ENCODE measurements at places on chromosomes 3 and 15. TPM values are rescaled to one million over a fixed set of nuclear protein-coding genes. Genes with fewer than 3 reads are reported as not detected.

GHSR gene
- total RNA-seq, result not detected

SPSB4 gene
- 0.36 TPM for total RNA-seq

PYGO1 gene
- 15.1 TPM for total RNA-seq

GABRR3 gene
- not detected for total RNA-seq

TKT gene
- 219 TPM for total RNA-seq

TMIE gene
- 0.76 TPM for total RNA-seq

DNA sequence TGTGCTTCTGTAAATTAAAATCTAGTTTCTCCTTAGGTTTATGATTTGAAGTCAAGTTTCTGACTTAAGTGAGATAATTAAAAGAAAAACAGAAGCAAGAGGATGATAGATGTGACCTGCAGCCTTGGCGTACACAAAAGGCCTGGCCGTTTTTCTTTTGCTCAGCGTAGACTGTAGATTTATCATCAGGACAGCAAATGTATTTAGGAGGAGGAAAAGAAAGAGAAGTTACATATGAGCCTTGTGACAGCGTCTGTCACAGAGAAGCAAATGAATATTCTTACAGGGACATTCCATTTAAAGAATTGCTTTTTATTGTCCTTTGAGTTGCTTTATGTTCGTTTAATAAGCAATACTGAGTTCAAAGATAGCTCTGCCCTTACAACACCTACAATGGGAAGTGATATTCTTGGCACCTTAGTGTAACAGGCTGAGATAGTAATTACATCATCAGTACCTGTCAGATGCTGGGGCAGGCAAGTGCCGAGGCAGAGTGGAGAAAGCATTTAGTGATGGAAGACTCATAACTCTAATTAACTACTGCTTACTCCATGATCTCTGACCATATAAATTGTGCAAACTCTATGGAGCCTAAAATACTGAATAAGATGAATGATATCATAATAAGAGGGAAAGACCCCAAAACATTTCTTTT is 311.5 kb downstream of the MFSD1 start:
- no peak for DNase-seq

DNA sequence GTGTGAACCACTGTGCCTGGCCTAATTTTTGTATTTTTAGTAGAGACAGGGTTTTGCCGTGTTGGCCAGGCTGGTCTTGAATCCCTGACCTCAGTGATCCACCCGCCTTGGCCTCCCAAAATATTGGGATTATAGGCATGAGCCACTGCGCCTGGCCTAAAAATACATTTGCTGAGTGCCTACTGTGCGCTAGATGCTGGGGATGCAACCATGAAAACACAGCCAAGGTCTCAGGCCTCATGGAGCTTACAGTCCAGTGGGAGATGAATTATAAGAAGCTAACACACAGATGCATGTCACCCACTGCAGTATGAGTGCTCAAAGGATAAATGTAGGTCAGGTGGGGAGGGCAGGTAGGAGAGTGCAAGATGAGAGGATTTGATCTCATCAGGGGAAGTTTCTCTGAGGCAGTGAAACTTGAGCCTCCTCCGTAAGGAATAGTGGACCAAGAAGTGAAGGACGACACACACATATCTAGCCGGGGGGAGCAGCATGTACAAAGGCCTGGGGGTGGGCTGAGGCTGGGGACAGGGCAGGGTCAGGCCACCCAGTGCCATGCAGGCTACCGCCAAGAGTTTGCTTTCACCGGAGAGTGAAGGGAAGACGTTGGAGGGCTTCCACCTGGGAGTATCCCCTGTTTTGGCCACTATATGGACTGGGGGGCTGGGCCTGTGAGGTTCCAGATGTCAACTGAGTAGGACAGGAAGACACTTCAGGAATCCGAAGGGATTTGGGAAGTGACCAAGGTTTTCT is 24.3 kb downstream of the IRAK2 start:
- no peak for DNase-seq

DNA sequence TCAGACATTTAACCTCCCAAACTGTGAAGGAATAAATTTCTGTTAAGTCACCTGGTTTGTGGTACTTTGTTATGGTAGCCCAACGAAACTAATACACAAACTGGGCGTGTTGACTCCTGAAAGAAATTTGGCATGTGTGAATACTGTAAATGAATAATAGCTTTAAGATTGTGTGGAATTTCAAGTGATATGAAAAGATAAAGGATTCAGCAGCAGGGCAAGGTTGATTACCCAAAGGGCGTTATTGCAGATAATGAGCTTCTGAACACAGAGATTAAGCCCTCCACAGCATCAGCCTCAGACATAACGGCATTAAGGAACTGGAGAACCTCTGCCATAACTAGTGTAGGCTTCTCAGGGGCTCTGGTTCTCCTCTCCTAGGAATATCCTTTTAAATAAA is 451.5 kb upstream of the NECTIN3 start:
- DNase-seq, result no peak

GRCh38 chr15:85515212-85515611 is 134.8 kb downstream of the AKAP13 start:
- no peak for DNase-seq

- DNase-seq, result peak; percentile 91
Measured at GRCh38 chr15:101014921-101015841, 96.0 kb downstream of the LRRK1 start.

DNA sequence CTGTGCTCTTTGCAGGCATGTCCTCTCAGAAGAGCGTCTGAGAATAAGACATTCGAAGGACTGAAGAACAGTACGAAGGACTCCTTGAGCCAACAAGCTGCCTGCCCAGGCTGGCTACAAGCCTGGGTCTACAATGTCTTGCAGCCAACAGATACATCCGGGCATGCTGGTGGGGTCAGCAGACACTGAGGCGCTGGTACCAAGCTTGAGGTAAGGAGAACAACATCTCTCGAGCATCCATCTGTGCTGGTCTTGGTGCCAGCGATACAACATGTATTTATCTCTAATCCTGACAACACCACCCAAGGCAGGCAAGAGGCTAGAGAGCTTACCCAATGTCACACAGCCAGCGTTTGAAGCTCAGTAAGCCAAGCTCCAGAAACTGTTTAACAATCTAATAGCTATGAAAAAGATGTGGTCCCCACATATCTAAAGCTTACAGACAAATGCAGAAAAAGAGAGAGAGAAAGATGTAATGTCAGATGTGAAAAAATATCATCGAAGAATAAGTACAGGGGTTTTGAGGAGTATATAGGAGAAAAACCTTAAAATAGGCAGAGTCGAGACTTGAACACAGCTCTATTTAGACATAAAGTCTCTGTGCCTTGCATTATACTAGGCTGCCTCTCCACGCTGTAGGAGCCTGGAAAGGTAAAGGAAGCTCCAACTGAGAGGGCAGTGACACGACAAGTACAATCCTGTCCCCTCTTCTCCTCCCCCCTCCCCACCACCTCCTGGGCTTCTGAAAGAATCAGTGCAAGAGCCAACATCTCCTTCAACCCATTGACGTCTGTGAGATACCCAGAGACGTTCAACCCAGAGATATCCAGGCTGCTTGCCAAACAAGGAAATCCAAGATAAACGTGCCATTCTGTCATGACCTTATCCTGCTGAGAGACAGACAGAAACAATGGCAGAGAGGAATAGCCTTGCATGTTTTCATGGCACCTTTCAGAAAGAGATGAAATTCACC is 39.4 kb downstream of the WWTR1 start:
- DNase-seq, result no peak

- no peak for DNase-seq
Measured at GRCh38 chr15:97947465-97948260, 12.8 kb upstream of the ARRDC4 start.

DNA sequence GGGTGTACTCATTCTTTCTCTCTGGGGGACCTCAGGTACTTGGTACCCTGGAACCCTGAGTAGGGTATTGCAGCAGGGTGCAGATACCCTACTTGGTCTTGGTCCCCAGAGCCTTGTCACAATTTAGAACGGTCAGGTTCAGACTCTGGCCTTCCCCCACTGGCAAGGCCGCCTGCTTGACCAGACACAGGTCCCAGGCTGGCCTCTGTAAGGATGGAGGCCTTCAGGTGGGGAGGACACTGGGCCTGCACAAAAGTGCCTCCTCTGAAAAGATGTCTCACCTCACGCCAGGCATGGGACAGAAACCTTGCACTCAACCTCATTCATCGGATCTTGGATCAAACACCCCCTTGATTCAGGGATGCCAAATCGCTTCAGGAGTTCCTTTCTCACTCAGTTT is 158.4 kb downstream of the KLF13 start:
- DNase-seq, result no peak

DNA sequence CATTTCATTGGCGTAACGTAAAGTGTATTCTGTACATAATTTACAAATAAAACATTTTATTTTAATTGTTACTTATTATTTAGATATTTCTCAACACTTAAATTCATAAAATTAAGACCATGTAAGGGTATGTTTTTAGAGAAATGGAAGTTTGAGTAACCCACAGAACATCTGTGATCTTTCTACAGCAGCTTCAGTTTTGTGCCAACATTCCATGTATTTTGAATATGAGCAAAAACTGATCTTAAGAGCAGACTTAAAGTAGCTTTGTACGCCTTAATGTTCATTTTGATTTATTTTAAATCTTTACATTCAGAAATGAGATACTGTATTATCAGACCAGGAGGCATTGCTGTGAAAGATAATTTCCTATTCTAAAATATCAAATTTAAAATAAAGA is 27.2 kb downstream of the SEC62 start:
- no peak for DNase-seq

- DNase-seq, result no peak
Measured at GRCh38 chr3:186417791-186418190, 55.8 kb upstream of the DGKG start.

- DNase-seq, result no peak
Measured at GRCh38 chr3:10170915-10171478, 6.3 kb downstream of the IRAK2 start.

- no peak for DNase-seq
Measured at GRCh38 chr15:82531496-82532382, 8.5 kb downstream of the RPS17 start.

DNA sequence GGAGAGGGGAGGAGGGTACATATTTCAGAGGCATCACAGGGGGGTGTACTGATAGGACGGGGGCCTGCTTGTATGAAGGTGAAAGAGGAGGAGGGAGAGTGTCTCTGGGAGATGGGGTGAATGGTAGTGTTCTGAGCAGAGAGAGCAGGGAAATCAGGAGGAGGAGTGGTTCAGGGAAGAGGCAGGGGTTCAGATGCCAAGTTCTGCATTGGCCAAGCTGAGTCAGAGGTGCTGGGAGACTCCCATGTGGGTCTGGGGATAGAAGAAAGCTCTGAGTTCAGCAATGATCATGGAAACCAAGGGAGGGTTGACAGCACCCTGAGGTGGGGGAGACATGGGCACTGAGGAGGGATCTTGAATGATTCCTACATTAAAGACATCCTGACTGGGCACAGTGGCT is 3.0 kb downstream of the CYP8B1 start:
- DNase-seq, result no peak
